ENCODE measurements at places on chromosomes 16 and 17.

GRCh38 chr16:2027024-2028010, 615 bp downstream of the NHERF2 start:
- DNase-seq, result peak; percentile 63

DNA sequence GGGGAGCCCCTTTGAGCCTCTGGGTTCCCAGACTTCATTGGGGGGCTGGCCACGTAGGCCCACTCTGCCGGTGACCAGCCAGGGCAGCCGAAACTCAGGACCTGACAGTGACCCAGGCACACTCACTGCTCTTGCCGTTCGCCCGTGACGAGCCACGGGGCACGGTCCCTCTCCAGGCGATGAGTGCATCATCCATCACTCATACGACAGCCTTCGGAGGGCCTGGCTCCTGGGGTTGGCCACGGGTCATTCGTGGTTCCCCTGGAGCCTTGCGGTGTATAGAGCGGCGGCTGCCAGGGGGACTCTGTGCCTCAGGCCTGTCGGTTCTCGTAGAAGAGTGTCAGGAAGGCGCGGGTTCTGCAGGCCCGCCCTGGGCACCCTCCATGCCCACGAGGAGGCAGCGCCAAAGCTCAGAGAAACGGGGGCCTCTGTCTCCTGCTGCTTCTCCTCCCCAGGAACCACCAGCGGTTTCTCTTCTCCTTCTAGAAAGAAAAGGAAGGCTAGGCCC, 11.2 kb upstream of the NUDT16L1 start:
- DNase-seq, result no peak

DNA sequence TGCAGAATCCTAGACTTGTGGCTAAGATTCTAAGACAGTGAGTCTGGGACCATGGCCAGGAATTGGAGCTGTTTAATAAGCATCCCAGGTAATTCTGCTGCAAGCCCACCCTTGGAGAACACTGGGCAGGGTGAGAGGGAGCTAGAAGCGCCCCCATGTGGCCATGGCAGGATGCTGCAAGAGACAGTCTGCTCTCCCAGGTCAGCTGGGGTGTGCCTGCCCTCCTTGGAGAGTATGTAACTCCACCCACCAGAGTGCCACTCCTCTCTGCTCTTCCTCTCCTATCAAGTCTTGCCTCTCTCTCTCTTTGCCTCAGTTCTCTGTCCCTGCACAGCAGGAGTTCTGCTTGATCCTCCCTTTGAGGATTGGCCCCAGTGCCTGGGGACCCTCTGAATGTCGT, 14.9 kb downstream of the RCVRN start:
- peak; percentile 60 for DNase-seq

- no peak for DNase-seq
These were observed 27.2 kb upstream of the CNEP1R1 start for GRCh38 chr16:49997721-49998251.

DNA sequence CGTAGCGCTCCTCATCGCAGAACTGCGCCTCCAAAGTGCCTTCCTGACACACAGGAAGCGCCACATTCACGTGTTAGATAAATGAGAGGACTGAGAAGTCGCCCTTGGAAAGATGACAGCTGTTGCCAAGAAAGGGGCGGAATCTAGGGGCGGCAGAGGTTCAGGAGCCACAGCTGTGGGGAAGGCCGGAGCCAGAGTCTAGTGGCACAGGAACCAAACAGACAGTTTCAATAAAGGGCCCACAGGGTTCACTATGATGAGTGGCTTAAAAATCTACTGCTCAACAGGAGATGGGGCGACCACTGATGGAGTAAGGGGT, 4.7 kb downstream of the FLCN start:
- no peak for DNase-seq
